ENCODE measurements at places on chromosomes 4 and X.

- peak; percentile 17 for DNase-seq
Observed at GRCh38 chr4:41432881-41433280, 105.1 kb upstream of the LIMCH1 start.

DNA sequence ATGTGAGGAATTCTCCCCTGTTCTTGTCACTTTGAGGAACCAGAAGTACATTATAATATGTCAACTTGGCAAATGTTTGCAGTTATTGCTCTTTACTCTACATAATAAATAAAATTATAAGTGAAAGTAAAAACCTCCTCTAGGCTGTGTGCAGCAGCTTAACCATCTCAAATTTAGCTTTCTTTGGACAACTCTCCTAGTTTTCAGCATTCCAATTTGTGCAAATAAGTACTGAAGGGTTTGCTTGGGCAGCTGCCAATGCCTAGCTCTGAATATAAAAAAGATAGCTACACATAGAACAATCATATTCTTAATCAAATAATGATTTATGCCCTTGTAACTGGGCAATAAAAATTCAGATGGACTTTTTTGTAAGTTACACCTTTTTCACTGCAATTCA lies 82.5 kb downstream of the GASK1B start:
- DNase-seq = no peak

DNA sequence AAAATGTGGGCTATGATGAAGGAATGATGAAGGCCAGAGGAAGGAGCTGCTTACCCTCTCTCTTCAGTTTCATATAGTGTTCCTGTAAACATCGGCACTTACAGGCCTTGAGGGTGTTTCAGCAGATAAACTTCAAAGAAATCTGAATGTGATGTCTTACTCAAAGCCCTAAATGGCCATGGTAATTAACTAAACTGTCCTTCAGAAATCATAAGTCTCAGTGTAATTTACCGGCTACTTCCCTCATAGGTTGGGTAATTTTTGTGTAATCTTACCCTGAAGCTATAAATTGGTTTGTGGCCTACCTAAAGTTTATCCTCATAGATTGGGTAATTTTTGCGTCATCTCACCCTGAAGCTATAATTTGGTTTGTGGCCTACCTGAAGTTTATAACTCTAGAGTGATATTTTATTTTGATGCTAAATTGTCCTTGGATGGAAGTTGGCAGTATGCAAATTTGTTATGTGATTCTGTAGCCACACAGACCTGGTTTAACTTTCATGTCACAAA lies 2700.3 kb downstream of the ARAP2 start:
- DNase-seq = no peak

DNA sequence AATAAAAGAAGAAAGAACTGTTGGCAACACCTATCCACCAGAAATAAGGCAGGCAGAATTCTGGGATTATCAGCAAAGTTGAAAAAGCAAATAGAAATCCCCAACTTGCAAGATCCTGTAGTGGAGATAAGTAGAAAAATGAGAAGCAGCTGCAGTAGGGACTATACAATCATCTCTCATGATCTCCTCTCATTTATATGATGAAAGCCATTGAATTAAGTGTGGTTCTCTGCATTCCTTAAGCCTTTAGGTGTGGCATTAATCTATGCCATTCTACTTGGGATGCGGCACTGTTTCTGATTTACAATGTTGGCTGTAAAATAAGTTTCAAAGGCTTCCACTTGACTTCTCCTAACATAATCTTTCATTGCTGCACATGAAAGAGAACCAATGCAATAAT lies 869.8 kb downstream of the TRAM1L1 start:
- DNase-seq = no peak

GRCh38 chrX:46573892-46574773 lies 568 bp downstream of the CHST7 start:
- no peak for DNase-seq

All from RCC 7860 (cell line).